ENCODE measurements at places on chromosomes 5 and 9. TPM values are rescaled to one million over a fixed set of nuclear protein-coding genes. Genes with fewer than 3 reads are reported as not detected.

DNA sequence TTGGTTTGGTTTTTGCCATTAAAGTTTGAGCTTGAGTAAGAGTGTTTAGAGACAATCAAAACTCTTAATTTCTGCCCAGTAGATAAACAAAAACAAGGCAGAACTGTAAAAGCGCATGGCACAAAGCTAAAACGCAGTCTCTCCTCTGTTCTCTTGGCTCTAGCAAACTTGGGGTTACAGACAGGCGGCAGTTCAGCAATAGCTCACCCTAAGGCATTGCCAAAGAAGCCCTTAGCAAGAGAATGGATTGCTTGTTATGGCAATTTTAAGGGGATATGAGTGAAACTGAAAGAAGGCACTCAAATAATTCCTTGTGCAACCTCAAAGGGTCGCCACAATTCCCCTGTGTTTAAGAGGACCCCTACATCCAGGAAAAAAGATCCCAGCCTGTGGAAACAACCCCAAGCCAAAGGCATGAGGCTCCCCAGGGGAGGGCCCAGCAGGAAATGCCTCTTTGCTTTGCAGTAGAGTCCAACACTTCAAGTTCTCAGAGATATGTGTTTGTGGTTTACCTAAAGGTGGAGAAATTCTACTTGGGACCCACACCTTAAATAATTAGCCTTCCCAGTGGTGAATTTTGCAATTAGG, 317.0 kb upstream of the MPDZ start:
- no peaks in the 10 kb centered on the region for H3K36me3 ChIP-seq
- H3K4me3 ChIP-seq, result no peak overlapping the region
- no peak for DNase-seq

PCDHGB2 gene
- total RNA-seq, result 1.00 TPM

DNA sequence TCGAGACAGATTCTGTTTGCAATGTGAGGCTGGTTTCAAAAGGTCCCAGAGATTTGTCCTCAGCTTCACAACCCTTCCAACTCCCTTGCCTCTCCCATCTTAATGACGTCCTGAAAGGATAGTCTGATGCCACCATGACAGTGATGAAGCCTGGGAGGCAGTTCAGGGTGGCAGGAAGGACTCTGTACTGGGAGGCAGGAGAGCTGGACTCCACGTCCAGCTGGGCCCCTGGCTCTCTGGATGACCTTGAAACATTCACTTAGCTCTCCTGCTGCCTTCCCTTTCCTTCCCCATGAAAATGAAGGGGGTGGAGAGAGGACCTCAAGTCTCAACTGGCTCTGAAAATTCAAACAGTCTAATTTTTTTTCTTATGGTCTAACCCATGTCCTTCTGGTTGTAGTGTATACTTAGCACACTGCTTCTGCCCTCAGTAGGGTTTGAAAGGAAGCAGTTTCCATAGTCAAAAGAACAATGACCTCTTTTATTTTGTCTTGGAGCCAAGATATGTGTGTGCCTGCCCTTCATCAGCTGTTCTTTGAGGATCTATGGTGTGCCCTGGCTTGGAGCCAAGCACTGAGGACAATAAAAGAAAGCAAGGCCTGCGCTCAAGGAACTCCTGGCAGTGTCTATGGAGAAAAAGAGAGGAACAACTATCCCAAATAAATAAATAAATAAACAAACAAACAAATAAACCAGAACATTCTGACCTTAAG, 188.3 kb downstream of the GRIA1 start:
- H3K27me3 ChIP-seq, result peaks cover 1% of the 10 kb centered on the region
- no peak for DNase-seq
- H3K4me1 ChIP-seq, result no peaks in the 10 kb centered on the region
- H3K36me3 ChIP-seq, result no peaks in the 10 kb centered on the region
- H3K4me3 ChIP-seq, result no peak overlapping the region
- no peak overlapping the region for H3K27ac ChIP-seq

- no peak for DNase-seq
- no peaks in the 10 kb centered on the region for H3K36me3 ChIP-seq
- no peak overlapping the region for H3K4me3 ChIP-seq
- no peak overlapping the region for H3K27ac ChIP-seq
These were observed 56.2 kb upstream of the CKS2 start for GRCh38 chr9:89254773-89255125.

- no peak overlapping the region for H3K4me3 ChIP-seq
- no peaks in the 10 kb centered on the region for H3K27me3 ChIP-seq
- no peak for DNase-seq
- H3K4me1 ChIP-seq, result no peaks in the 10 kb centered on the region
These were observed 20.4 kb upstream of the UBLCP1 start for GRCh38 chr5:159242656-159243055.

DMRT3 gene
- total RNA-seq, result not detected

SLC46A2 gene
- total RNA-seq, result not detected

PCDHGB4 gene
- total RNA-seq, result 0.14 TPM

DNA sequence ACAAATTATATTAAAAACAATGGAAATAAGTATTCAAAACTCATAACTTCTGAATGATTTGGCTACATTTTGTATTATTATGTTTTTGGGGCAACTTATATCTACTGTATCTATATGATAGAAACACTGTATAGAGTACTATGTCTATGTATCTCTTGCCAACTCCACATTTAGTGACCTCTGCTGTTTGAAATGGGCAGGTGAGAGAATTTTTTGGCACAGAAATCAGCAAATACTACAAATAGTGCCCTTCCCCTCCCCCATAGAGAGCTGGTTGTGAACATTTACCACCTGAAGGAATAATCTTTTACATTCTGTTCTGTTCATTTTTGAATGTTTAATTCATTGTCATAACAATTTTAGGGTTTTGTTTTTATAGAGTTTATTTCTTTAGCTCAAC, 545.3 kb downstream of the PDE4D start:
- peaks cover 15% of the 10 kb centered on the region for H3K4me1 ChIP-seq
- DNase-seq, result peak; percentile 36

DNA sequence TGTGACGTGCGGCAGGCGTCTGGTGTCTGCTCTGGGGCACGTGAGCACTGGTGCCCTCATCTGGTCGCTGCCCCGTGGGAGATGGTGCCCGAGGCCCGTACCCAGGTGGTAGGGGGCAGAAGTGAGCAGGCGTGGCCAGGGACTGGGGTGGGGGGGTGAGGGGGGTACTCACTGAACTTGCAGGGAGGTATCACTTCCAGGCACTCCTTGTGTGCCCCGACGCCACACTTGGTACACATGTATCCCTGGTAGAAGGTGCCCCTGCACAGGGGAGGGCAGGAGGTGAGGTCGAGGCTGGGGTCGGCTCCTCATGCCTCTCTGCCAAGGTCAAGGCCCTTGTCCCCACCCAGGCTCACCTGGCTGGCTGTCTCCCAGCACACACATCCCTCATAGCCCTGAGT, 45.2 kb upstream of the SARDH start:
- H3K4me1 ChIP-seq, result peaks cover 9% of the 10 kb centered on the region
- peaks cover 8% of the 10 kb centered on the region for H3K36me3 ChIP-seq
- no peak for DNase-seq
- H3K27ac ChIP-seq, result no peak overlapping the region
- no peaks in the 10 kb centered on the region for H3K27me3 ChIP-seq

GRCh38 chr9:90872835-90873294, 71.2 kb downstream of the SYK start:
- H3K4me1 ChIP-seq, result no peaks in the 10 kb centered on the region
- no peaks in the 10 kb centered on the region for H3K36me3 ChIP-seq
- H3K4me3 ChIP-seq, result no peak overlapping the region
- no peaks in the 10 kb centered on the region for H3K27me3 ChIP-seq
- no peak for DNase-seq

- DNase-seq, result no peak
- H3K36me3 ChIP-seq, result no peaks in the 10 kb centered on the region
- peaks cover 4% of the 10 kb centered on the region for H3K4me1 ChIP-seq
- H3K27ac ChIP-seq, result no peak overlapping the region
These were observed 47.1 kb upstream of the FYB1 start for GRCh38 chr5:39266442-39266841.

ARL14EPL gene
- total RNA-seq, result not detected

TAF11L14 gene
- not detected for total RNA-seq

CYSTM1 gene
- 93.5 TPM for total RNA-seq

SEC61B gene
- 170 TPM for total RNA-seq

- H3K27ac ChIP-seq, result no peak overlapping the region
- no peaks in the 10 kb centered on the region for H3K27me3 ChIP-seq
- no peaks in the 10 kb centered on the region for H3K36me3 ChIP-seq
- DNase-seq, result no peak
- H3K4me1 ChIP-seq, result no peaks in the 10 kb centered on the region
- H3K4me3 ChIP-seq, result no peak overlapping the region
These were observed 189.1 kb upstream of the ADRA1B start for GRCh38 chr5:159727167-159727566.

DNA sequence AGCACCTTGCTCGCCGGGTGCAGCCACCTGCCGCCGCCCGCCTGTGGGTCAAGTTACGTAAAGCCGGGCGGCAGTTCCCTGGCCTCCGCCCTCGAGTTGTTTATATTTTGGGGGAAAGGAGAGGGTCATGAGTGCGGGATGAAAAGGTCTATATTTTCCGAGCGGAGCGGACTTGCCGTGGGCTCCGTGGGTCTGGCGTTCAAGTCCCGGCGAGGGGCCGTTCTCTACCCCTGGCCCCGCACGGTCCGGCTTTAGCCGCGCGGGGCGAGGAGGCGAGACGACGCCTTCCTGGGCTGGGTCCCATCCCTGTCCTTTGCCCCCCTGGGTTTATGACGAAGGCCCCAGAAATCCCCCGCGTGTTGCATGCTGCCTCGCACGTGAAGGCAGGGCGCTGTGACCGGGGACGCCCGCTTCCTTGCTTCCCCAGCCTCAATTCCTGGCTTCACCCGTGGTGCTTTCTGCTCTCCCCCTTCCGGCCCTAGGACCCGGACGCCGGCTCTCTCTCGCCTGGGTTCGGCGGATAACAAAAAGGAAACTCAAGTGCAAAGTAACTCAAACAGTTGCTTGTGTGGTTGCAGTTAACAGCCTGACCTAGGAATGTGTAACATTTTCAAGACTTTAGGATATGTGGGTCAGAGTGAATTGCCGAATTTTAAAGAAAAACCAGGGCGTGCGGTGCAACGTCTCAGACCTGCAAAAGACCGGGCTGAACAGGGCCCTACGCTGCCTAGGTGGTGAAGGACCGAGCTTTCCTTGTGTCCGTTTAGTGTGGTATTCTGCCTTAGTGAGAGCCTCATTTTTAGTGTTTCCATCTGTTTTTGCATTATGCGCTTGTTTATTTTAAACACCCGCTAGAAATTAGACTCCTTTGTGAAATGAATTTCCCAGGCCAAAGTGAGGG, 810 bp downstream of the VPS13A start:
- H3K4me3 ChIP-seq, result peak overlapping the region; percentile 39
- H3K4me1 ChIP-seq, result no peaks in the 10 kb centered on the region
- H3K27ac ChIP-seq, result no peak overlapping the region
- no peaks in the 10 kb centered on the region for H3K27me3 ChIP-seq
- peak; percentile 26 for DNase-seq
